AML-193 (cell line): ENCODE measurements at places on chromosomes 6 and 20.

- DNase-seq: no peak
Observed at GRCh38 chr6:34610819-34611477, 54.8 kb upstream of the SPDEF start.

DNA sequence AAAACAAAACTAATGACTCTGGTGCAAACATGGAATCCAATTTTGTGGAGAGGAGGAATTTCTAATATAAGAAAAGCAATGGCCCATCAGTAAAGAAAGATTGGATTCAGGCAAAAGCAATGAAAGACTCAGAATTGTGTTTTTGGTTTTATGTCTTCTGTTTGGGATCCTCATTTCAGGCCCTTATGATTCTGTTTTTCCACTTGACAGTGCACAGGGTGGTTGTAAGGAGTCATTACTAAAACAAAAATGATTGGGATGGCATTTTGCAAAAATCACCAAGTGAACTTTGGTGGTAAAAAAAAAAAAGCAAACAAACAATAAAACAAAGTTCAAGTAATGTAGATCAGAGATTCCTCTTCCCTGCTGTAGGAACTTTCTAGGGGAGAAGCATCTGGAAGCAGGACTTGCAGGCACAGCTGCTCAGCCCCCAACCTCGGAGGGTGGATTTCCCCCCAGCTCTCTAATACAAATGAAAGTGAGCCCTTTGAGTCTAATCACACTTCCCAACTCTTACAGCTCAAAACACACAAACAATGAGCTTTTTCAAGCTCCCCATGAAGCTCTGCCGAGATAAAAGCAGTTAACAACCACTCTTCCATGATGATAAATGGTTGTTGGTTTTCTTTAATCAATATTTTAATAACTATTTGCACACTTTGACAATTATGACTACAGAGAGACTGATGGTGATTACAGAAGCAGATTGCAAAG, 177.7 kb downstream of the ZDHHC14 start:
- DNase-seq: no peak

DNA sequence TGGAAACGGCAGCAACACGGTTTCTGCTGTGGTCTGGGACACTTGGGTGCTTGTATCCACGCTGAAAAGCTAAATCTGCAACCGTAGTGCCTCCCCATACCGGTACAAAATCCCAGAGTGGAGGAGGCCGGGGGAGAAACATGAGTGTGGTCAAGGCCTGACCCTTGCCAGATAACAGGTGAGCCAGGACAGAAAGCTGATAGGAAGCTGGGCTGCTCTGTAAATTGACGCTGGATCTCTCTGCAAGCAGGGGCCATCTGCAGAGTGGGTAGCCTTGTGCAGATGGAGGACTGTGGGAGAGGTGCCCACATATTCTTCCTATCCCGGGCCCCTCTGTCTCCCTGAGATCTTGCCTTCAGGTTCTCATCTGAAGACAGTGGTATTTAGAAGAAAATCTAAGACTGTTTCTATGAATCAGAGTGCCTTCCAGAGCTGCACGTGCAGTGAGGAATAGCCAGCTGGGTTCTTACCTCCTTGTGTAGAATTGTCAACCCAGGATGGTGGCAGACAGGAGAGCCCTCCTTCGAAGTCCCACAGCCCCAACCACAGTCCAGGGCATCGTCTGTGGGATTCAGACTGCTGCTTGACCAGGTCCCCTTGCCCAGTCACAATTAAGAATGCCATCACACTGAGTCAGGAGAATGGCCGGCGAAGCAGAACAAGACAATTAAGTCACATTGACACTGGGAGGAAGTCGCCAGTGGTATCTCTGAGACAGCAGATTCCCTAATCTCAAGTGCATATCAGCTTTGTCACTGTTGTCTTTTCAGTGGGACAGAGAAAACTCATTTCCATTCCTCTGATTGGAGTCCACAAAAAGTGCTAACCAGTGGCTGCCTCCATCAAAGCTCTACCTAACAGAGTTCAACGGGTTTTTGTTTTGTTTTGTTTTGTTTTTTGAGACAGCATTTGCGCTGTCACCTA, 100.0 kb upstream of the RIPOR2 start:
- peak; percentile 59 for DNase-seq

DNA sequence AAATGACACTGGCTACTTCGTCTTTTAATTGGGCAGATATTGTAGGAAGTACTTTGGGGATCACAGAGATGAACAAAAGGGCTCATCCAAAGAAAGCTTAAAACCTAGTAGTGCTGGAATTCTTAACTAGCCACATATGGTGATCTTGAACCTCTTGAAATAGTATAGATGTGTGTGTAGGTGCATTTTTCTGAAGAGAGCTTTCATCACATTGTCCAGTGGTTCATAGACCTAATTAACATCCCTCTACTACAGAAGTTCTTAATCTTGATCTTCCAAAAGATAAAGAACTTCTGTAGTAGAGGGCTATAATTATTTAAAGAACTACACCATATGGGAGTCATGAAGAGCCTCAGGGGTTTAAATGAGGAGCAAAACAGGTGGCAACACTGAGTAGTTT, 2.3 kb upstream of the PRIM2 start:
- DNase-seq: no peak

GRCh38 chr6:108114841-108115597, 40.5 kb upstream of the OSTM1 start:
- DNase-seq: no peak

- DNase-seq: no peak
Observed at GRCh38 chr6:44278315-44278714, 8.1 kb downstream of the TMEM151B start.

DNA sequence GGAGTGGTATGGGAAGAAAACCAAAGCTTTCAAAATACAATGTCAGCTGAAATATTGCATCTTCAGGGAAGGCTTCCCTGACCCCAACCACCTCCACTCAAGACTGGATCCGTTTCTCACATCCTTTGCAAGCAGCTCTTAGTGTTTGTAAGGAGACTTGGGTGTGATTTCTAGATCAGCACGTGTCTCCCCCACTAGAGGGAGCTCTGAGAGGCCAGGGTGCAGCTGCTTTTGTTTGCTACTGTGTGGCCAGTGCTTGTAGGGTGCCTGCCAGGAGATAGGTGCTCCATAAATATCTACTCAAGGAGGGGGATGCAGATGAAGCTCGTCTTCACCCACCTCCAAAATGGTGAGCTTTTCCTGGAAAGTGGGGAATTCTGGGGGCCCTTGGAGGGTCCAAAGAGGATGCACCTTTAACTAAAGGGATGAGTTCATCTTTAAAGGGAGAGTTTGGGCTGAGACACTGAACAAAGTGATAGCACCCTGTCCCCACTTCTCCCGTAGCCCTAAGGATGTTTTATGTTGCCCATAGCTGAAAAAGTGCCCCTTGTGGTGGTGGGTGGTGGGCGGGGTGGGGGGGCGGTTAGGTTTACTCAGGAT, 52.6 kb upstream of the MAFB start:
- peak; percentile 47 for DNase-seq

DNA sequence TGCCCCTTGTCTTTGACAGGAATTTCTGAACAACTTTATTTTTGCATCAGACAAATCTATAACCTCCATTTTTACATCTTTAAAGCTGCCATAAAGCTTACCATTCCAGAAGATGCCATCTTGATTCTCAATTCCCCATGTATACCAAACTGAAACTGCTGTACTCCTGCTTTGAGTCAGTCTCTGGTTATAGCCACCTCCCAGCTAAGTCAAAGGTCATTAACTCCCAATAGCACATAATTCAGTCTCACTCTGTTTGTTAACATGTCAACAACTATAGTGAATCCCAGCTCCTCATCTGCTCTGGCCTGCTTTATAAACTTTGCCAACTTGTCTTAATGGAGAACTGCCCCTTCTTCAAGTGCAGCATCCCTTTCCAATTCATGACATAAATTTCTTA, 343.6 kb downstream of the FRK start:
- no peak for DNase-seq

DNA sequence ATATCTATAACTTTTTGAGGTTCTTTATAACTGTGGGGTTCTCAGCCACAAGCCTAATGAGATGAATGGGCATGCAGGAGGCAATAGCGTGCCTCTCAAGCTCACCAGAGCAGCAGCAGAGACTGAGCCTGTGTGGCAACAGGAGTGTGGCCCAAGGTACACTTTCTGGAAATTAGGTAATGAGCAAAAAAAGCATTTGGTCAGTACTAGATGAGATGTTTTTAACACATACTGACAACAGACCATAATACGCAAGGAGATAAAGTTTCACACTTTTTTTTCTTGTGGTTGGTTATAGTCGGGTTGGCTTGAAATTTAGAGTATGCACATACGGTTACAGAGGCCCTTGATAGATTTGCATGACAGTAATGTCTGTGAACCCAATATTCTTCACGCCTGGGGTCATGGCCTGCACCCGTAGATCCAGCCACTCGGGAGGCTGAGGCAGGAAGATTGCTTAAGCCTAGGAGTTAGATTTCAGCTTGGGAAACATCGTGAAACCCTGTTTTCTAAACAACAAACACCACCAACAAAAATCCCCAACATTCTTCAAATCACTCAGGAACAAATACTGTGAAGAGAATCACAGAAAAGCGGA, 300.1 kb downstream of the GMDS start:
- DNase-seq: no peak
